ENCODE measurements at places on chromosomes 7 and 10.

GRCh38 chr10:27470885-27471284, 33.2 kb upstream of the RAB18 start:
- no peak for DNase-seq

DNA sequence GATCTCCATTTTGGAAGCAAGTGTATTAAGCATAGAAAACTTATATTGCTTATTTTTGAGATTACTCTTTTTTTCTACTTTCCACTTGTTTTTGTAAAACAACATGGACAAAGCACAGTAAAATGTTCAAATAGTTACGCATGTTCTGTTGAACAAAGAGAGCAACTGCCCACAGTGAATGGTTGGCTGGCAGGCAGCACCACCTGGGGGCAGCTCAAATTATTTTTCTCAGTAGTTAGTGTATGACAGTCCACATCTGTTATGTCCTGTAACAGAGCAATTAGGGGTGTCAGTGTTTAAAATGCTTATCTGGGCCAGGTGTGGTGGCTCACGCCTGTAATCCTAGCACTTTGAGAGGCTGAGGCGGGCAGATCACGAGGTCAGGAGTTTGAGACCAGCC, 46.1 kb upstream of the CACUL1 start:
- no peak for DNase-seq

DNA sequence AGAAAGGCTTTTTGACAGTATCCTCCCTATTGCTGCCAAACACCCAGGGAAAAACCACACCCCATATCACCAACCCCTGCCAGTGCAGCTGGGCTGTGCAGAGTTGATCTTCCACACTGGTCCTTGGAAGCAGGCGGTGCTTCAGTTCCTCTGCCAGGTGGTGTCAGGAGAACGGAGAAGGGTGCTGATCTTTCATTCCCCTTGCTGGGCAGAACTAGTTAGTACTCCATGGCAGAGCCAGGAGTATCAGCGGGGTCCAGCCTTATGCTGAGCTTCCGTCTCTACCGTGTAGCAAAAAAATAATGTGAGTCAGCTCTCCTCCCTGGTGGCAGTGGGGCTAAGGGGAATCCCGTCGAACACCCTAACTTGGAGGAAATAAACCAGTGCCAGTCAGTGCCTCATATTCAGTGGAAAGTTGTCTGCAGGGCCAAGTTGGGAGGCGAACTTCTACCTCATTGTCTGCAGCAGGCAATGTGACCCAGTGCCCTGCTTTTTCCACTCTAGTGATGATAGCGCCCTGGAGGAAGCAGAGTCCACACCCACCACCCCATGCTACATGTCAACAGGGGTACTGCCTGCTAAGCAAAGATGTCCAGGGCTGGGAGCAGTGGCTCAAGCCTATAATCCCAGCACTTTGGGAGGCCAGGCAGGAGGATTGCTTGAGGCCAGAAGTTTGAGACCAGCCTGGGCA, 175.4 kb downstream of the AUTS2 start:
- no peak for DNase-seq

DNA sequence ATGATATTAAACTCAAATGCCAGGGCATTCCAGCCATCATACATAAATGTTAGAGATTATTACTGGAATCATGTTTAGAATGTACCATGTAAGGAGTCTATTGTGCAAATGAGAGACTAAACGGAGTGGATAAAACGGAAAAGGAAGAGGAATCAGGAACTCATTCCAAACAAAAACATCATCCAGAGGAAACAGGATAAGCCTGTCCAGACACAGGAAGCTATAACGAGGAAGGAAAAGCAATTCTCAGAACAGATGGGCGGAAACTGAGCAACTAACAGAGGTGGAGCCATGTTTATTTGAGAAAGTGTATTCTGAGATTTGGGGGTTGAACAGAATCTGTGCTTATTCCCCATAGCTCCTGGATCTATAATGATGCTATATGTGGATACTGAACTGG, 52.3 kb upstream of the TRIM24 start:
- no peak for DNase-seq

GRCh38 chr7:114688443-114689055, 233.3 kb upstream of the MDFIC start:
- no peak for DNase-seq

DNA sequence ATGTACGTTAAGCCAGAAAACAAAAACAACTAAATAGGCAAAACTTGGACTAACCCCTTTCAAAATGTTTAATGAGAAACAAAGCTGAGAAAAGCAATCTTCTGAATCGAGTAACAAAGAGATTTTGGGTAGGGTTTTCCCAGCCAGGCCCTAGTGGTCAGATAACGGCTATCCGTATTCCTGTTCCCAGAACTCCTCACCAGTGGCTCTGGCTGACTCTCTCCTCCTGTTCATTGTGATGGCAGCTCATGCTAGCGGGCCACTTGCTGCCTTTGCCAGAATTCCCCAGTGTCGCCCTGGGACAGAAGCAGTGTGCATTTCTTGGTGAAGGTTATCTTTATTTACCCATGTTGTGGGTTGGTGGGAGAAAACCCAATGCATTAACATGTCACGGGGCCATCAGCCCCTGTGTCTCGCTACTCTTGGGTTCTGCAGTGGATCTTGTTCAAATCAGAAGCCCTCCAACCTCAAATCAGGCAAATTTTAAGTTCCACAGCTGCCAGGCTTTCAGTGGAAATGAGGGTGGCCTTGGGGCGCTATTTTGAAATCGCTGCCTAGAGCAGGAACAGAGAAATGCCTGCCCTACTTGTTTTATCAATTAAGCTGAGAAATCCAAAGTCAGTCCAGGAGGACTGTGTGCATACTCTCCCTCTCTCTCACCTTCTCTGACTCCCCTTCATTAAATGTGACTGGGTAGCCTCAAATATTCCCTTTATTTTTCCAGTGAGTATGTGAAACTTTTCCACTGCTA, 164.5 kb upstream of the NPVF start:
- DNase-seq: no peak

- DNase-seq: no peak
Measured at GRCh38 chr10:124449170-124450011, 444 bp downstream of the NKX1-2 start.

DNA sequence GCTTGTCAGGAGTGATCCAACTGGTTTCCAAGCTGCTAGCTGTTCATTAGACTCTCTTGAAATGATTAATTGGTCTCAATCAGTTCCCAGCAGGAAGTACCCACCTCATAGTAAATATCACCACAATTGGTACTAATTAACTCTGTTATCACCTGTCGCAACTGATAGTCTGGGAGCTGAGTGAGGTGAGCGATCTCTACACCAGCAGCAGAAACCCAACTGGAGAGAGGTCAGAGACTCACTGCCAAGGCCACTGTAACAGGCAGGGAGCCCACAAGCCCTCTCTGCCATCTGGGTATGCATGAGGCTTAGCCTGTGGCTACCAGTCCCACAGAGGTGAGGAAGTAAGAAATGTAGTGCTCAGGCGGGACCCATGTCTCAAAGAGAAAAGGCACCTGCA, 245.5 kb downstream of the DYNC1I1 start:
- DNase-seq: no peak

DNA sequence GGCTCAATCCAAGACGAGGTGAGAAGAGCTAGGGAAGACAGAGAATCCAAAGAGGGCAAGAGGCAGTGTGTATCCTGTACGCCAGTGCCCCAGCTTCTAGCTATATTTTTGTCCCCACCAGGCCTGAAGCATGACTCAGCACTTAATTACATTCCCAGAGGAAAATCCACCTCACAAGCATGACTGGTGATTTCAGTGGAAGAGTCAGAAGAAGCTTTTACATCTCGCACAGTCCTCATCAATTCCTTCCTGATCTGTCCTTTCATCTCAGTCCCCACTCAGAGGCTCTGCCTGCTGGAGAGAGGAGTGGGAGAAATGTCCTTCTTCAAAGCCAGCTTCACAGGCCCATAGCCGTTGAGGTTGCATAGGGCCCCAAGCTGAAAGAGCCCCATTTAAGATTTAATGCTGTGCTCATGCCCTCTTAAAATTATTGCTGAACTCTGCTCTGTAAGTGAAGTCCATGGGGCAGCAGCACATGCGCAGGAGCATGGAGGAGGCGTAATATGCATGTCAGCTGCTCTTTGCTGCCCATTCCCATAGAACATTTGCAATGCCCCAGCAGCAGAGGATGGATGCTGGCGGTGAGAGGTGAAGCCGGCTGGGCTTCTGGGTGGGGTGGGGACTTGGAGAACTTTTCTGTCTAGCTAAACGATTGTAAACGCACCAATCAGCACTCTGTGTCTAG, 39.0 kb upstream of the AOAH start:
- DNase-seq: no peak

DNA sequence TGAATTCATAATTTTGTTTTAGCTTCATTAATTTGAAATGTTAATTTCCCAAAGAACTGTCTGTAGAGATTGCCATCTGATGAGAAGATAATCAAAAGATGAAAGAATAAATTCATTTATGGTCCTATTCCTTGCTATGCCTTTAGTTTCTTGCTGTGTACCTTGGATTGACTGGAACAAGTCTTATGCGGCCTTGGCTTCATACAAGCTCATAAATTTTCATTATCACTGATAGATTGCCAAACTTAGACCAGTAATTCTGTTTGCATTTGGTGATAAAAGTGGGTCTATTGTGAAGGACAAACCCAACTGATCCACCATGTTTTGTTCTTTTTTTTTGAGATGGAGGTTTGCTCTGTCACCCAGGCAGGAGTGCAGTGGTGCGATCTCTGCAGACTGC, 48.2 kb downstream of the ARID5B start:
- DNase-seq: no peak

DNA sequence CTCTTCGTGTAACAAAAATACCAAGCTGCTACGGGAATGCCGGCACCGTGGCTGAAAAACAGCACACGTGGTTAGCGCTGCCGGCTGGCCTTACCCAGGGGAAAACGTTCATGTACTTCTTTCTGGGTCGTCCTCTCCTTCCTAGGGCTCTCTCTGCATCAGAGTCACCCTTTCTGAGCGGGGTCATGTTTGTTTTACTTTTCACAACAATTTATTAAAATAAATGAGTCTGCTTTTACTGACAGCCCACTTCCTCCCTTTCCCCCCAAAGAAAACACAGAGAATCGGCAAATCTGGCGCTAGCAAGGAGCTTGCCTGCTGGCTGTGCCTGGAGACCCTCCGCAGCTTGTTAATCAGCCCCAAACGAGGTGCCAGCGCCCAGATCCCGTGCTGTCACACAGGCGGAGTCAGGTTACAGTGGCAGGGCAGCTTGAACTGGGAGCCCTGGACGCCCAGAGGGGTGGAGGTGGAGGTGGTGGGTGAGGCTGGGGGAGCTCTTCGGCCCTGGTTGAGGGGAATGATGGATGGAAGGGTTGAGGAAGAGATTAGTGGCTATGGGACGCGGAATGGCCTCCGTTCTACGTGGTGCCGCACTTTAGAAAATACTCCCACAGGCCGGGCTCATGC, 162.2 kb upstream of the TNS3 start:
- no peak for DNase-seq

- DNase-seq: no peak
Measured at GRCh38 chr7:150788474-150789269, 11.5 kb downstream of the TMEM176B start.

DNA sequence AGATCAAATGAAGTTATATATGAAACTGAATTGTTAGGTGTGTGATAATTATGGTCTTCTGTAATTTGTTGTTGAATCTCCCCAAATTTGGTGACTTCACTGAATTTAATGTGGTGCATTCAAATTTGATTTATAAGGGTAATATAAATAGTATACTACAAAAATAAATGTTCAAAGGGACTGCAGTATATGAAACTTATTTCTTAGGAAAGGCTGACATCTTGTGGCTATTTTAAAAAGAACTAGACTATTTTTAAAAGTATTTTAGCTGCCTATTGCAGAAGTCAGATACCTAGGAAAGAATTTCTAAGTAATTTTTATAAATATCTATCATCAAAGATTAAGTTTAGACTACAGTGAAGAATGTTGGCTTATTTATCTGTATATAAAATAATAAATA, 36.6 kb downstream of the ATRNL1 start:
- DNase-seq: peak; percentile 4

GRCh38 chr7:103381280-103382031, 34.0 kb downstream of the PSMC2 start:
- DNase-seq: no peak

DNA sequence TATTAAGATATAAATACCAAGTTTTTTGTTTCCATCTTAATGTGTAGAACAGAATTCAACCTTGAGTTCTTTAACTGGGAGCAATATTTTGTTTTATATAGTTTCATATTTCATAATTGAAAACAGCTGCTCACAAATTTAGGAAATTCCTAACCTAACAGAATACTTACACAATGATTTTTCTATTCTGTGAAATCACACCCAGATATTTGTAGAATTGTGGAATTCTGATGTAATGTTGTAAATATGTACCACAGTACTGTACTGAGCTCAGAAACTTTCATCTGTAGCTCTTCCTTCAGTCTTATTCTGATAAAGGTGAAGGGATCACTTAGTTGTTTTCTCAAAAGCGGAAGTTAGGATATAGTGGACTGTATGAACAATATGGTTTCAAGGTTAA, 143.4 kb upstream of the GLI3 start:
- no peak for DNase-seq
